Stimulated activated CD8-positive, alpha-beta memory T cell treated with anti-CD3 and anti-CD28 coated beads, Interleukin-15, amount 100 ng/mL, for 4 hours (primary cell): ENCODE measurements at places on chromosomes 3 and 15.

- DNase-seq, result no peak
Observed at GRCh38 chr3:131735544-131735943, 232.8 kb upstream of the MRPL3 start.

DNA sequence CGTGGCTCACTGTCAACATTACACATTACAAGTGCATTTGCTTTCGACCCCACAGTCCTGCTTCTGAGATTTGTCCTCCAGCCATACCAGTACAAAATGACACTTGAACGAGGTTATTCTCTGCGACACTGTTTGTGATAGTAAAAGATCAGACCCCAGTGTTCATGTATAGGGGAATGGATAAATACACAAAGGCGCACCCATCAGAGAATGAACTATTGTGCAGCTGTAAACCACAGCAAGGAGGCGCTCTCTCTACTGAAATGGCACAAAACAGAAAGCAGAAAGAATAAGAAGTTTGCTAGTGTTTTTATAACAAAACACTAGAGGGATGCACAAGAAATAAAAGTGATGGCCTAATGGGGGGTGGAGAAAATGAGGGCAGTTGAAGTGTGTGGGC lies 4.9 kb upstream of the CHSY1 start:
- DNase-seq, result no peak

- DNase-seq, result no peak
Observed at GRCh38 chr15:63430766-63431451, 49.3 kb upstream of the CA12 start.

DNA sequence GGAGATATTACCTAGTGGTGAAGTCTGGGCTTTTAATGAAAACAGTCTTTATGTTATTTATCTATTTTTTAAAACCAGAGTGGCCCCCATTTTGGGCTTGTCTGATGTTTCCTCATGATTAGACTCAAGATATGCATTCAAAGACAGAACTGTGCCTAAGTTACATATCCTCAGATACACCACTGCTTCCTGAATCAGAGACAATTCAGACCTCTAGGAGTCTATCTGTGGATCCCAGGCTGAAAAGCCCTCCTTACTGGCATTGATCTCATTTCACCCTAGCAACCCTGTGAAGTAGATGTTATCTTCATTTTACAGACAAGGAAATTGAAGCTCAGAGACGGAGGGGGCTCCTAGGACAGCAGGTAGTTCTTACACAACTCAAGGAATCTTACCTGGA lies 16.8 kb upstream of the TGM5 start:
- DNase-seq, result no peak

GRCh38 chr15:91238644-91239425 lies 138.8 kb downstream of the SV2B start:
- no peak for DNase-seq

DNA sequence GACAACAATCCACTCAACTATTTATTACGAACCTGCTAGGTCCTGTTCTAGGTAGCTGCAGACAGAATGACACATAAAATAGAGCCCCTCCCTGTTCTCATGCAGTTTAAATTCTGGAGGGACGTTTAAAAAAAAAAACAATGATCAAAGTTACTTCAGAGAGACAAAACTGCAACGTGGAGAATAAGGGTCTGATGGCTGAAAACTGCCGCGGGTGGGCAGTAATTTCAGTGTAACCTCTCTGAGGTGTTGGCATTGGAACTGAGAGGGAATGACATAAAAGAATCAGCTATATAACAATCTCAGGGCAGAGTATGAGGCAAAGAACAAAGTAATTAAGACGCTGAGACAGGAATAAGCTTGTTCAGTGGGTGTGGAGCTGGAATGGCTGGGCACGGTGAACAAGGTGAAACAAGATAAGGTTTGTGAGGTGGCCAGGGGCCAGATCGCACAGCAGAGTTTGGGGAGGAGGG lies 19.5 kb downstream of the TBL1XR1 start:
- DNase-seq, result no peak

- DNase-seq, result no peak
Observed at GRCh38 chr3:76044601-76045600, 259.6 kb upstream of the ZNF717 start.

DNA sequence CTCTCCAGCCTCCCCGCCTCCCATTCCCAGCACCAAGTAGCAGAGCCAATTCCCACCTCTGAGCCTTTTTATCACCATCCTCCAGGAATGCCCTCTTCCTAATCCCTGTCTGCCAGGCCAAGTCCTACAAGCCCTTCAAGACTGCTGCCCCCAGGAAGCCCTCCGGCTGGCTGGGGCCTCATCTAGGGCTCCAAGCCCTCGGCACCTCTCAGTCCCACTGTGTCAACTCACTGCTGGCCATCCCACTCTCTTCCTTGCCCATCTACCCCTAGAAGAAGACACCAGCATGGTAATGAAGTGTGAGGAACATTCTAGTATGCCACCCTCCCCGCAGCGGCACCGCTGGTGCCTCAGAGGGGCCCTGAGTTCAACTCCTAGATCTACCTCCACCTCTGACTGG lies 10.0 kb upstream of the GRIP2 start:
- no peak for DNase-seq

- no peak for DNase-seq
Observed at GRCh38 chr15:83372434-83372891, 74.7 kb upstream of the SH3GL3 start.

GRCh38 chr3:136343873-136344555 lies 93.9 kb downstream of the PCCB start:
- DNase-seq, result no peak

DNA sequence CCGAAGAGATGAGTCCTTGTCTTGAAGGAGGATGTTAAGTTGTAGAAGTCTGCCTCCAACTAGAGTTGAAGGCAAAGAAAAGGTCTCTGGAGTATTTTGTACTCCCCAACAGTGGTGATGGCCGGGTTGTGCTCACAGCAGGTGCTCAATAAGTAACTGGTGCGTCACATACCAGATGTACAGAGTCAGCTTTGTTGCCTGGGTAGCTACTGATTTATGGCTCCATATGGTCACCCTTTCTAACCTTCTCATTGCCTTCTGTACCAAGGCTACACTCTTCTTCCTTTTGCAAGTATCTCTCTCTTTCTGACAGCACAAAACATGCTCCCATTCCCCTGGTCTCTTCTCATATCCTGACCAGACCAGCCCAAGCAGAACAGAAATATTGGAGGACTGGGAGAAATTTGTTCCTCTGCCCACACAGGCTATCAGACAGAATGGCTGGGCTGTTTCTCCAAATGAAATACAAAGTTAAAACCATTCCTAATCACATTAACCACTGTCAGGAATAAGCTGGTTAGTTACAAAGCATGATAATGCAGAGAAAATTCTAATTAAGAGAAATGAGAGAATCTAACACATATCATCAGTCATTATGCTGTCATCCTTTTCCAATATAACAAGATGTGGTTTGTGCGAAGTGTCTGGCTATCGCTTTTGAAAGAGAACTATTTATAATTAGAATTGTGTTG lies 150.1 kb upstream of the LRRN1 start:
- DNase-seq, result no peak

DNA sequence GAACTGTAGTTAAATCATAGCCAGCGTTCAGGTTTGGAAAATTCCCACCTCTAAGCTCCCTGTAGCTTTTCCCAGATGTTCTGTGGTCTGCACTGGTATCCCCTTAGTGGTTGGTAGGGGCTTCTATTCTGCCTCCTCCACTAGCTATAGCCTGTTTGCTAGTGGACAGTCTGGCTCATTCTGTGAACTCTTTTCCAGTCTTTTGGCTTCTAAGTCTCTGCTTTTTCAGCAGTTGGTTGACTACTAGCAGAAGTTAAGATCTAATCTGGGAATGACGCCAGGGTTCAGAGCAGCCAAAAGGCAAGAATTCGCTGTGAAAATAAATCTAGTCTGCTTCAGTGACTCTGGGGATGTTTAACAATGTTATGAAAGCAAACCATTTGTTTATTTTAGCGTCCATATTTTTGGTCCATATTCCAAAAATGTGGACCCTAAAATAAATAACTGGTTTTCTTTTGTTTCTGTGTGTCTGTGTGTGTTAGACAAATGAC lies 73.7 kb upstream of the WDR72 start:
- no peak for DNase-seq

GRCh38 chr3:174958671-174959328 lies 99.7 kb downstream of the NAALADL2 start:
- DNase-seq, result no peak

DNA sequence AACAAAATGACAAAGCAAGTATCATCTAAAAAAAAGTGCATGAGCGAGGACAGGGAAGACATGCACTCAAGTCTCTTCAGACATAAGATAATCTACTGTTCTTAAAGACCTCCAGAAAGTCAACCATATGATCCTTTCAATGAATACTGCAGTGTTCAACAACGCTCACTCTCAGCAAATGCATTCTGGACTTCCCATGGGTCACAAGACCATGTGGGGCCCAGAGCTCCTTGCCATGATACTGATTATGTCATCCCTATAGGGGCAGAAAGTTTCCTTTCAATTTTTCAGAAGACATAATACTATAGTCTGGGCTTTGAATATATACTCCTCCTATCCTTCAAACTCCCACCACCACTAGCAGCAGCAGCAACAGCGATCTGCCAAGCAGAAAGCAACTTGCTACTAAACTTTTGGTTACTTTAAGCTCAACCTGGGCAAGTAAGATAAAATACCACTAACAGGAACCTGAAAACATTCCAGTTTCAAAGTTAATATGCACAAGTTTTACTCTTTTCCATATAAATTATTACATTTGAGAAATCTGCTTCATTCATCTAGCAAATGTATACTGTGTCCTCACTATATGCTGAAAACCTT lies 143.5 kb downstream of the ADAM10 start:
- no peak for DNase-seq

DNA sequence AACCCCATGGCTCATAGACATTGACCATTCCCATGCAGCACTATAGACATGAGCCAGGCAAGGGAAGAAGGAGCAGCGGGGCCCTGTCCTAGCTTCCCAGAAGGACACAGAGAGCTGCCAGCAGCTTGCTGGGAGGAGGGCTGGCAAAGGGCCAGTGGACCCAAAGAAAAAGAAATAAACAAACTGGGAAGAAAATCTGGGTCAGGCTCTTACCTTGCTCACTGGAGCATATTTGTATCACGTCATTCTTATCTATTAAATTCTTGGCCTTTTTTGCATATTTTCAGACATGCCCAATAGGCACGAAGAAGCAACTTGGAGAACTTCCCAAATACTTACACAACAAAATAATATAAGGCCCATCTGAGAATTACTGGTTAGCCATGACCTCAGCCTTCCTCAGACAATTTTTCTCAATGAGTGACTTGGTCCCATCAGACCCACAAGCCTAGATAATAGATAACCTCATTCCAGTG lies 28.4 kb downstream of the RASGRP1 start:
- DNase-seq, result no peak

DNA sequence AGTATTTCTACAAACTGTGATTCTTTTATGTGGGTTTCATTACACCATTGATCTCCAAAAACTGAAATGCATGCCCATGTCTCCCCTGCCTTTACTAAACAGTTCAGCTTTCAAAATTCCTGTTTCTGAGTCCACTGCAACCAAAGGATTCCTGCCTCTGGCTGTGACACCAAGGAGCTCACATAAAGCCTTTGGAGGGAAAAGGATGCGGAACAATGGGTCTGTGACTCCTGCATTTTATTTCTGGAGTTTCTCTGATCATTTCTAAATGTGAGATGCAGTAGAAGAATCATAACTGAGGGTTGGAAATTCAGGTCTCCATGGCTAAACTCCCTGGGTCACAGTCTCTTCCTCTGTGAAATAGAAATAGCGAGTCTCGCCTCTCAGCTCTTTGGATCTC lies 149.5 kb downstream of the MEX3B start:
- no peak for DNase-seq

GRCh38 chr3:171383206-171384018 lies 76.8 kb downstream of the TNIK start:
- DNase-seq, result no peak

- DNase-seq, result no peak
Observed at GRCh38 chr3:13149330-13150108, 76.3 kb upstream of the IQSEC1 start.

DNA sequence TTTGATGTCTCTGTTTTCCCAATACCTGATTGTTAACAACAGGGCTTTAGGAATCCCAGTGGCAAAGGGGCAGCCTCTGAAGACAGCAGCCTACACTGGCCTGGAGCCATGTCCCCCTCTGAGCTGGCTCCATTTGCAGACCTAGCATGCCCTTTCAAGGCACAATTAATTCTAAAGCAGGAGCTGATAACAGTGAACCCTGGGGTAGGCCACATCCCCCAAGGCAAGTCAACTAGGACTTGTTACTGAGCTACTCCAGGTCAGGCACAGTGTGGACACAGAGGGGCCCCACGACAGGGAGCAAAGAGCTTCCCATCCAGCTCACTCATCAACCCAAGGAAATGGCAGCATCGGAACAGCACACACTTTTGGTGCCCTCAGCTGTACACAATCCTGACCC lies 51.9 kb downstream of the SPSB4 start:
- no peak for DNase-seq

- DNase-seq, result no peak
Observed at GRCh38 chr3:10518506-10519150, 13.2 kb upstream of the ATP2B2 start.

GRCh38 chr3:138928727-138929372 lies 18.1 kb downstream of the FOXL2 start:
- no peak for DNase-seq

DNA sequence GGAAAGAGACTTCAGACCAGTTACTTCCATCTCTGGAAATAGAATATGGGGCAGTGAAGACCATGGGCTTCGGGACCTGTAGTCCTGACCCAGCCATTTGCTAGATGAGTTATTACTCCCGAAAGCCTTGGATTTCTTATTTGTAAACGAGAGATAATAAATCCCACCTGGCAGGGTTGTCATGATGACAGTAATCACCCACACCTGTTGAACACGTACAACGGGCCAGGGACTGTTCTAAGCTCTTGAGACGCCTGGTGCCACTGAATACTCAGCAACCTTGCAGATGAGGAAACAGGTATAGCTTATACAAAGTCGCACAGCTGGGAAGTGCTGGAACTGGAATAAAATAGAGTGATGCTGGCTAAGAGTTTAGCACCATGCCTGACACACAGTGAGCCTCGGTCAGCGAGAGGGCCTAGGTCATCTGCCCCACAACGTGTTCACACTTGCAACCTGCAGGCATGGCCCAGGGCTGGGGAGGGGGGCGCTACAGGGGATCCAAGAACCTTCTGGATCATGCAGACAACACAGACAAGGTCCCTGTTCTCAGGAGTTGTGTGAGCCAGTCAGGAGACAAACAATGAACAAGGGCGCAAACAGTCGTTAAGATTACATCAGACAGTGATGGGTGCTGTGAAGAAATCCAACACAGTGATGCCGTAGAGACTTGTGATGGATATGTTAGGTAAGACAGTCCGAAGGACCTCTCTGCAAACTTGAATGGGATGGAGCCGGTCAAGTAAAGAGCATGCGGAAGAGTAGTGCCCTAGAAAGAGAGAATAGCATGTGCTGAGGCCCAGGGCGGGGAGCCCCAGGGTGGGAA lies 89.2 kb downstream of the CORO2B start:
- no peak for DNase-seq

- no peak for DNase-seq
Observed at GRCh38 chr15:63065262-63066221, 23.0 kb downstream of the TPM1 start.
